NCI-H2171 treated with DMSO at 0.1 percent for 48 hours (cell line): ENCODE measurements at places on chromosomes 1 and 21.

DNA sequence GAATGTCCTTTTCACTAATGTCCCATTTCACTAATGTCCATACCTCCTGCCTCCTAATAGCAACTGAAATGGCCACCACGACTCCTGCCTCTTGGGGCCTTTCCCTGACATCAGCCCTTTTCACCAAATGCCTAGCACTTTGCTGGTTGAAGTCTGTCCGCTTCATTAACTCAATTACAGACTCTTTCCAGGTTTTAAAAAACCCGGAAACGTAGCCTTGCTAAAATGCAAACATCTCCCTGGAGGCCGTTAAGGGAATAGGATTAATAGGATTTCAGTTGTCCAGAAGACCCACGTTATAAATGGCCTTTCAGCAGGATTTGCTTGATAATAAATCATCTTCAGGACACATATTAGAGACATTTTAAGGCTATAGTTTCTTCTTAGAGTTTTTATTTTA is 25.7 kb upstream of the ERO1B start:
- DNase-seq: peak; percentile 27

GRCh38 chr1:64595871-64596515 is 126.1 kb downstream of the CACHD1 start:
- DNase-seq: no peak

- peak; percentile 69 for DNase-seq
These were observed 16.9 kb downstream of the NPHP4 start for GRCh38 chr1:5975133-5975880.

- DNase-seq: no peak
These were observed 12.7 kb downstream of the MTFR1L start for GRCh38 chr1:25832336-25833037.

DNA sequence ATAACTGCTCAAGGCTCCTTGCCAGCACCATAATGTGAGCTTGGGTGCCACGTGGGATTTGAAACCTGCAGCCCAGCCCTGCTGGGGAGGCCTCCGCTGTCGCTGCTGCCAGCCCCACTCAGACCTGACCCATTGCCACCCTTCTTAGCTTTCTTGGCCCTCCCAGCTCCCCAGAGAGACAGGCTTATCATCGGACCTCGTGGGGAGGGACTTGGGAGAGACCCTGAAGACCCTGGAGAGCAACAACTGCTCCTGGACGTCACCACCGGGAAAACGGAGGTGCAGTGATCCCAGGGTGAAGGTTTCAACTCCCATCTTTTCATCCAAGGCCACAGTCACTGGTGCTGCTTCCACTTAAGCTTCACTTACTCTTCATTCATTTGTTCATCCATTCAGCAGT is 596.1 kb downstream of the PTPRU start:
- DNase-seq: no peak
